ENCODE measurements at places on chromosomes 5 and 9.

DNA sequence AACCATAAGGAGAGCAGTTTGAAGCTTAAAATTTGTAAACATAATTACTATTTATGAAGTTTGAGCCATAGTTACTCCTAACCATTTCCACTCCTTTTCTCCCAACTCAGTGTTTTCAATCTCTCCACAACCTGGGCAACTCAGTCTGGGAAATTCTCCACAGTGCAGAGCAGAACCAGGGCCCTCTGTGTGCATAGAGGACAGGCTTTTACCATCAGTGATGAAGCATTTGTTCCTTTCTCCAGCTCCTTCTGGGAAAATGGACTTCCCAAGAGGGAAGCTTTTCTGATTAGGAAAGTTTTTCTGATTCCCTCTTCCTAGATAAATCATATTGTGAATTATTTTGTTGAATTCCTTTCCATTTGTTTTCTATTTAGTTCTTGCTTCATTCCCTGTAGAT, 132.3 kb upstream of the MPDZ start:
- no peak overlapping the region for H3K27ac ChIP-seq
- H3K36me3 ChIP-seq, result no peaks in the 10 kb centered on the region
- peaks cover 3% of the 10 kb centered on the region for H3K27me3 ChIP-seq
- H3K4me3 ChIP-seq, result no peak overlapping the region
- H3K4me1 ChIP-seq, result peaks cover 7% of the 10 kb centered on the region

GRCh38 chr9:125446561-125447094, 185.0 kb downstream of the GAPVD1 start:
- no peak for DNase-seq
- no peak overlapping the region for H3K4me3 ChIP-seq
- H3K27ac ChIP-seq, result peak overlapping the region; percentile 92
- H3K36me3 ChIP-seq, result peaks cover 10% of the 10 kb centered on the region
- no peaks in the 10 kb centered on the region for H3K27me3 ChIP-seq
- H3K4me1 ChIP-seq, result peaks cover 42% of the 10 kb centered on the region

GRCh38 chr9:133759146-133759900, 21.2 kb upstream of the SARDH start:
- peaks cover 40% of the 10 kb centered on the region for H3K4me1 ChIP-seq
- peaks cover 48% of the 10 kb centered on the region for H3K36me3 ChIP-seq
- H3K4me3 ChIP-seq, result no peak overlapping the region
- peak overlapping the region; percentile 73 for H3K27ac ChIP-seq
- DNase-seq, result no peak

GRCh38 chr5:107673039-107673367, 2.3 kb upstream of the EFNA5 start:
- H3K4me1 ChIP-seq, result peaks cover 54% of the 10 kb centered on the region
- H3K27ac ChIP-seq, result peak overlapping the region; percentile 76
- H3K4me3 ChIP-seq, result peak overlapping the region; percentile 94
- DNase-seq, result no peak
